NCI-H1436 (cell line): ENCODE measurements at places on chromosomes 6 and 20.
A peak's percentile ranks its signal among the peaks of the same experiment; 100 is the strongest.

- no peak for DNase-seq
These were observed 25.9 kb downstream of the GLP1R start for GRCh38 chr6:39074486-39074885.

DNA sequence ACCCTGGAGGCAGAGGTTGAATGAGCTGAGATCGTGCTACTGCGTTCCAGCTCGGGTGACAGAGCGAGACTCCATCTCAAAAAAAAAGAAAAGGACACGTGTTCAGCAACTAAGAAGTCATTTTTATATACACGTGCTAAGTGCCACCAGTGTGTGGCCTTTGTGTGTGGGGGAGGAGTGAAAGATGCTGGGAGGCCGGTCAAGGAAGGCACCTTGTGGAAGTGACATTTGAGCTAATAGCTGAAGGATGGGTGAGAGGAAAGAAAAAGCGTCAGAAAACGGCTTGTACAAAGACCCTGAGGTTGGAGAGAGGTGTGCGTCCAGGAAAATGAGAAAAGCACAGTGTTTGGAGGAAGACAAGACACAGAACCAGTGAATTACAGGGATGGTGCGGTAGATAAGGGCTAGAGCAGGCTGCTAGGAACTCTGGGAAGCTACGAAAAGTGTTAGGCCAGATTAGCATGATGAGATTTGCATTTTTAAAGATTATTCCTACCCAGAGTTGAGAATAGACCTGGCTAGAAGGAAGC is 11.6 kb downstream of the RREB1 start:
- no peak for DNase-seq

DNA sequence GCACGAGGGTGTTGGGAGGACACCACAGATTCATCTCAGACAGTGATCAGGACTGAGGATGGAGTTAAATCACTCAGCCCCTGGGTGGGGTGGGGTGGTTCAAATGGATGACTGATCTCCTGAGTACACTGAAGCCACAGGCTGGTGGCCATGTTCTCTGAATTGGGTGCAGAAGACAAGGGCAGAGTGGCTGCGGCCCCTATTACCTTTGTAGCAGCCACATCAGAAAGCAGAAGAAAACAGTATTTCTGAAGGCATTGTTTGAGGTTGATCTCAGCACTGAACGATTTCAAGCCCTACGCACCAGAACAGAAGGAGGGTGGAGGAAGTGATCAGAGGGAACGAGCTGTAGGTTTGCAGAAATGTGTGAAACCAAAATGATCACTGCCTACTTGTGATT is 71.6 kb downstream of the SH3BGRL2 start:
- no peak for DNase-seq

DNA sequence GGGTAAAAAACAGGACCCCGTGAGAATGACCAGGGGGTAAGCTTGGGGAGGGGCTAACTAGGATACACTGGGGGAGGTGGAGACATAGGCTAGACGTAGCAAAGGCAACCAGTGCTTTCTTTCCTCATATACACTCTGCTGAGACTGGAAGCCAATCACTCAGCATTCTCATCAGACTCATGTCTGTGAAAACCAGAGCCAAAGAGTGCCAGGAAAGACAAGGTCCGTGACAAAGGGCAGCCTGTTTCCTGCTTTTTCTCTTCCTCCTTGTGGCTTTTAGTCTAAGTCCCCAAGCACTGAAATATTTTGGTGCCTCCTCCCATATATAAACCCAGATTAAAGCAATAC is 97.9 kb upstream of the NEDD9 start:
- DNase-seq, result no peak

GRCh38 chr20:20492521-20493332 is 124.8 kb downstream of the INSM1 start:
- DNase-seq, result peak; percentile 49

DNA sequence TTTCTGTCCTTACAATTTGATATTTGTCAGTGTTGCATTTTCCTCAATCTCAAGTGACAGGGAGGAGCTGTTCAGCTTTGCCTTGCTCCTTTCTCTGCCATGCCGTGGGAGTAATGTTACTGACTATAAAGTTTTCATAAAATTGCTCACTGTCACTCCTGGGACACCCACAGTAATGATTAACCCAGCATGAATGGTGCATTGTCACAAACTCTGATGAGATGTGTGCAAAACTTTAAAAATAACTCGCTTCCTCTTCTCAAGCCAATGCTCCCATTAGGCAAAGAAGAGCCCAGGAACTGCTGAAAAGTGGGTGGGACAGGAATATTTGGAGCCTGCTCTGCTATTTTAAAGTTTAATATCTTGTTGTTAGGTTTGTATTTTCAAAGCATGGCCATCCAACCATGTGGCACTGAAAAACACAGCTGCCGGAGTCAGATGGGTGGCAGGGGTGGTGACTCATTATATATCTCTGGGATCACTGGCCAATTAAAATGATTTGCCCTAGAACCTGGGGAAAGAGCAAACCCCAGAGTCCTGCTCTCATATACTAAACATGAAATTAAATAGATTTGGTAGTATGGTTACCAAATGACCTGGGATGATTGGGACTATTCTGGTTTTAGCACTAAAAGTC is 260.1 kb downstream of the BTBD3 start:
- DNase-seq, result no peak

GRCh38 chr6:134303891-134304290 is 14.0 kb downstream of the SGK1 start:
- DNase-seq, result no peak

- no peak for DNase-seq
These were observed 58.5 kb downstream of the MAP7 start for GRCh38 chr6:136491754-136492153.

- DNase-seq, result no peak
These were observed 1.2 kb downstream of the TPD52L1 start for GRCh38 chr6:125154761-125155135.

GRCh38 chr6:136990754-136991153 is 54.0 kb downstream of the IL20RA start:
- DNase-seq, result no peak

GRCh38 chr6:15077006-15077405 is 168.9 kb upstream of the JARID2 start:
- DNase-seq, result no peak

- no peak for DNase-seq
These were observed 320.2 kb upstream of the JARID2 start for GRCh38 chr6:14925699-14926026.

DNA sequence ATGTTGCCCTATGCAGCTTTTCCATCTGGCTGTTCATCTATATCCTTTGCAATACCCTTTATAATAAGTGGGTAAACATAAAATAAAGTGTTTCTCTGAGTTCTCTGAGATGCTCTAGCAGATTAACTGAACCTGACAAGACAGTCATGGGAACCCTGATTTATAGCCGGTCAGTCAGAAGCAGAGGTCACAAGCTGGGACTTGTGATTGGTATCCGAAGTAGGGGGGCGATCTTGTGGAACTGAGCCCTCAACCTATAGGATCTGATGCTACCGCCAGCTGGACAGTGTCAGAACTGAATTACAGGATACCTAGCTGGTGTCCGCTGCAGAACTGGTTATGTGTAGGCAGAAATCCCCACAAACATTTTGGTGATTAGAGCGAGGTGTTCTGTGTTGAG is 39.0 kb downstream of the SLC17A5 start:
- no peak for DNase-seq

DNA sequence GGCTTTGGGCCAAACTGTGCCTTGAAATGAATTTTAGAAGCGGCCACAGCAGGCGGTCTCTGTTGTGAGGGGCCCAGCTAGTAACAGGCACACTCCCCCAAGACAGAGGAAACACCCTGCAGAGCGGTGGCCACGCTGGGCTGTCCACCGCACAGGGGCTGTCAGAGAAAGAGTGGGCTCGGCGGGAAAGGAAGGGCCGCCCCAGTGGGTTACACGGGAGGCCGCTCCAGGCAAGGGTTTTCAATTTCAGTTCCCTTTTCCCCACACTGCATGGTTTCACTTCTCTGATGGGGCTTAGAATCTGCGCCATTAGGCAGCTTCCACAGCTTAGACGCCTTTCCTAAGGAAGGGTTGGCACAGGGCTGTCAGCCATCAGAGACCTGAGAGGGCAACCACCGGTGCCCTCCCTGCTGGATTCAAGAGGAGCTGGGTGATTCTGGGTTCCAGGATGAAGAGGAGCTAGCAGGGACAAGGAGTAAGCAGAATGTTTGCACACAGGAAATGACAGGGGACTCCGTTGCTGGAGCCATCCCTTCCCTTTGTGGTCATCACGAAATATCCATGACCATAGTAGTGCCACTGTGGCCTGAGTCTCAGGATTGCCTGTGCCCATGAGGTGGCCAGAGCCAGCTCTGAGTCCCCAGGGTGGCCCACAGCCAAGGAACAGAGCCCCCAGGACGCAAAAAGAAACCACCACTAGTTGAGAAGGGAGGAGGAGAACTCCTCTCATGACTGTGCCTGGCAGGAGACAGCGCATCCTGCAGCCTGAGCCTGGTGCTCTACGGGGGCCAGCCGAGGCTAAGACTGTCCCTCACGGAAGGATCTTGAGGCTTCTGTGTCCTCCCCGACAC is 282.7 kb downstream of the NRN1 start:
- DNase-seq, result no peak

DNA sequence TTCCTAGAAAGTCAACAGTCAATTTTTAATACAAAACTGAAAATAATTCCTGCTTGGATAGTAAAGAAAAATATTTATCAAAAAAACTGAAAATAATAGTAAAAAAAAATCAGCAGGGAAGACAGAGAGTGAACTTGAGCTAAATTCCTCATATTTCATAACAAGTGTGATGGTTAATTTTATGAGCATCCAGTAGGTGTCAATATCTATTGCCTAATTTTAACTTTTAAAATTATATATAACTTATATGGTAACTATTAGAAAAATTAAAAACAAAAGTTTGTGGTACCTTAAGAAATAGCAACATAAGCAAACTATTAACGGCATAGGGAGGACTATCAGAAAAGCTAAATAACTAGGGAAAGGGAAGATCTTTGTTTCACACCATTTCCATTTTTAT is 2.1 kb downstream of the EPM2A start:
- no peak for DNase-seq

- DNase-seq, result no peak
These were observed 306.7 kb upstream of the SASH1 start for GRCh38 chr6:148035806-148036390.

GRCh38 chr6:142047934-142048592 is 84.7 kb upstream of the GJE1 start:
- DNase-seq, result no peak

- no peak for DNase-seq
These were observed 134.3 kb downstream of the UNC5CL start for GRCh38 chr6:40904583-40905194.

DNA sequence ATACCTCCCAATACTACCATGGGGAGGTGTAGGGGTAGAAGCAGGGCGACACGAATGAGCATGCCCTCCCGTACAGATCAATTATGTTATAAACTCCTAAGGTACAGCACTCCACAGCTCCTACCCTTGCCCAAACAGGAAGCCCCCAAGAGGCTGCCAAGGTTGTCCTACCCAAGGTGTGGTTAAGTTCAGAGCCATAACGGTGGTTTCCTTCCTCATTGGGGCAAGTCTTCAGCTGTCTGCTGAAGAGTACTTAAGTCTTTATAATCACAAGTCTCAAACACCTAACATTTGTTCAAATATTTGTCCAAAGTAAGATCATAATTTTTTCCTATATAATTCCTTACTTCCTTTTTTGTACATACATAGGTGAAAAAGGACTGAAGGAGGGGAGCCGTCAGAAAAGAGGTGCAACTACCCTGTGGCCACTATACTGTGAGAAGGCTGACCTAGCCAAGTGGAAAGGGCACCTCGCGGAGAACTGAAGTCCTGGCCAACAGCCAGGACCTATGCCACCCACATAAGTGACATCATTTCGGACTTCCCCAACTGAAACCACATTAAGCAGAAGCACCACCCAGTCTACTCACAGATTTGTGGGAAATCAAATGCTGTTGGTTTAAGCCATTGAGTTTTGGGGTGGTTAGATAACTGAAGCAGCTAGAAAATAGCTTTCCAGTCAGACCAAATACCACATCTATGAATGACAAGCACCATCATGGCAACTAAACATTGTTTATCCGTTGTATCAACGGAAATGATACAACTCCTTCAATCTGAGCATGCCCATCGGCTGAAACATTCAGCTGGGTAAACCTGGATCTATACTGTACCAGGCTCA is 2.9 kb upstream of the RAB22A start:
- DNase-seq, result no peak

GRCh38 chr6:74000666-74001490 is 304.9 kb downstream of the CD109 start:
- no peak for DNase-seq

GRCh38 chr6:40406175-40406574 is 181.0 kb downstream of the LRFN2 start:
- no peak for DNase-seq

DNA sequence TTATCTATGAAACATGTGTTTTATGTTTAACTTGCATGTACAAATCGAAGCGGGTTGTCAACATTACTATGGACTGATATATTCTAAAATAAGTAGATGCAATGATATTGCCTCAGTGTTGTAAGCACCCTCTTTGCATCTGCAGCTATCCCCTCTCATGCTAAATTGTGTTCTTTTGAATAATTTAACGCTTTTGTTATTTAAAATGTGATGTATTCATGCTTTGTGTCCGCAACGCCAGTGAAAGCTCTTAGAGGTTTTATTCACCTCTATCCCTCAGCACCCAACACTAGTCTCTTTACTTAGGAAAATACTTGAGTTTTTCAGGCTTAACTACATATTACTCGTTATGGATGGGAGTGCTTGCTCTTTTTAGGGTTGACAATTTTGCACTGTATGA is 173.7 kb upstream of the ID4 start:
- no peak for DNase-seq

GRCh38 chr20:37231947-37232630 is 29.5 kb downstream of the GHRH start:
- DNase-seq, result no peak

DNA sequence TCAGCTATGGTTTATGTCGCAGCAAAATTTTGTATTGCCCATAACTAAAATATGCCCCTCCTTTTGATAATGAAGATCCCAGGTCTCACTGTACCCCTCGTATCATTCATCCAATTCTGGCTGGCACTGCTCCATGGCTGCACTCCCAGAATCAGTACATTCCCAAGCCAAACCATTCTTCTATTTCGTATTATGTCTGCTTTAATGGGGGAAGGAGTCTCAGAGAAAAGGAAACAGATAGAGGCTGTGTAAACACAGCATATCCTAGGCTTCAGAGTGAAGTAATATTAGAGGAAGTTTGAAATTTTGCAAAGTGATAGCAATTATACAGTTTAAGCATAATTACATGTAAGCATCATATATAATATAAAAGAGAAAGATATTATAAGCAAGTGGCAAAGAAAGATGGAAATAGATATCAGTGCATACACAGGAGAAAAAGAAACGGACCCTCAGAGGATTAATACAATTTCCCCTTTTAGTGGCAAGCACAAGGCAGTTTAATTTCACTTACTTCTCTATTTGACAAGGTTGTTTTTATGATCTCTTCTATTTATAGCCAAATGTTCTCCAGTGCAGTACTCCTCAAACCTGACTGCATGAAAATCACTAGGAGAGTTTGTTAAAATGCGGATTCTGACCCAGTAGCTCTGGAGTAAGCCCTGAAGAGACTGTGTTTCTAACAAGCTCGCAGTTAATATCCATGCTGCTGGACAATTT is 56.5 kb upstream of the TENT5A start:
- no peak for DNase-seq

GRCh38 chr6:15793826-15794225 is 131.0 kb upstream of the DTNBP1 start:
- DNase-seq, result no peak
